ENCODE measurements at places on chromosomes 12 and 14. TPM values are rescaled to one million over a fixed set of nuclear protein-coding genes. Genes with fewer than 3 reads are reported as not detected.

The KERA gene
- total RNA-seq, result not detected

The GPR137C gene
- total RNA-seq, result 0.87 TPM

The ERBB3 gene
- total RNA-seq, result not detected

The RFLNA gene
- total RNA-seq, result not detected

The FAM181A gene
- total RNA-seq, result not detected
